ENCODE measurements at places on chromosomes 5 and 9. TPM values are rescaled to one million over a fixed set of nuclear protein-coding genes. Genes with fewer than 3 reads are reported as not detected.

The HSPB3 gene
- total RNA-seq = not detected

The CCNB1 gene
- 84.3 TPM for total RNA-seq

The CSNK1A1 gene
- 666 TPM for total RNA-seq

The OTP gene
- total RNA-seq = not detected

The TTC23L gene
- total RNA-seq = 0.69 TPM

The FAM221B gene
- not detected for total RNA-seq

The GNA14 gene
- not detected for total RNA-seq

The PDZD2 gene
- total RNA-seq = 22.6 TPM

The FBP2 gene
- not detected for total RNA-seq

The DBH gene
- total RNA-seq = not detected

The PCDHGA6 gene
- 0.44 TPM for total RNA-seq

The RUSC2 gene
- total RNA-seq = 30.5 TPM

The LTC4S gene
- total RNA-seq = 2.2 TPM

The ARID3C gene
- not detected for total RNA-seq

The FAT2 gene
- 9.9 TPM for total RNA-seq

The KCNV2 gene
- not detected for total RNA-seq

The ARL14EPL gene
- not detected for total RNA-seq

The LMBRD2 gene
- total RNA-seq = 7.9 TPM

Data from MCF 10A (cell line).